ENCODE measurements at places on chromosomes 4 and X.

- no peak for DNase-seq
These were observed 734.6 kb upstream of the TENM3 start for GRCh38 chr4:181508601-181509000.

GRCh38 chr4:172356016-172356415 is 542.8 kb downstream of the GALNTL6 start:
- no peak for DNase-seq

GRCh38 chr4:4344915-4345527 is 41.9 kb upstream of the NSG1 start:
- no peak for DNase-seq

GRCh38 chr4:56731857-56732256 is 50.8 kb upstream of the HOPX start:
- no peak for DNase-seq

DNA sequence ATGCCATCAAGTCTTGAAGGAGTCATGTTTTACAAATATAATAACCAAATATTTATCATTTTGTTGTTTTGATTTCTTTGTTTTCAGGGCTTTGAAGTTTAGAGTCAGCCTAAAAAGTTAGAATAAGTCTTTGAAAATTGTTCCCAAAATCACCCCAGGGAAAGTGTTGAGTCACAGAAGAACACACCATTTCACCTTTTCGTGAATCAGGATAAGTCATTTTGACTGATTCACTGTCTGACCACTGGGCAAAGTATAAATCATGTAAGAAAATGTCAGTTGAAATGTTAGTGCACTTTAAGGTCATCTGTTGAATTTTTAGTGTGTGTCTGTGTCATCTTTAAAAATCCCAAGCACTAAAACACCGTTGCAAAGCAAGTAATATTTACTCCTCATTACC is 1320.1 kb downstream of the RPA4 start:
- DNase-seq = no peak

- DNase-seq = no peak
These were observed 77.2 kb upstream of the GALNT7 start for GRCh38 chr4:173091362-173091761.

GRCh38 chr4:124111922-124112321 is 600.6 kb downstream of the ANKRD50 start:
- DNase-seq = no peak

DNA sequence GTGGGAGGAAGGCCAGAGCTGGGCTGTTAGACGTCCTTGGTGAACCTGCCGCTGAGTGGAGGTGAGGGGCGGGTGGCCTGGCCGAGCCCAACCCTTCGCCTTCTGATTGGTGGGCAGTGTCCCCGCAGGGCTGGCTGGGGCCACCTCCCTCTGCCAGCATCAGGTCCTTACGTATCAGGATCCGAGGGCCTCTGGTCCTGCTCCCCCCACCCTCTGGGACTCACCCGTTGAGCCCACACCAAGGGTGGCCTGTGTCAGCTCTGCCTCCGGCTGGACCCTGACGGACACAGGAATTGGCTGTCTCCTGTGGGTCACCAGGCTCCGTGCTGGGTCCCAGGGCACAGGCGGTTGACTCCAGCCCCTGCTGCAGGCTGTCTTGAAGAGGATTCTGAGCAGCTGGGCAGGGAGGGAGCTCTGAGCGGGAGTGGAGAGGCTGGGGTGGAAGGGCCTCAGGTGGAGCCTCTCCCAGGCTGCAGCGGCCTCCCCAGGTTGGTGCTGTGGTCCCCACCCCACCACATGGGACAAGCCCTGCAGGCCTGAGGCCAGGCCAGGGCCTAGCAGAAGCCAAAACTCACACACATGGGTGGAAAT is 58.4 kb upstream of the NKX1-1 start:
- no peak for DNase-seq

- DNase-seq = no peak
These were observed 10.9 kb downstream of the MFAP3L start for GRCh38 chr4:170015285-170015684.

DNA sequence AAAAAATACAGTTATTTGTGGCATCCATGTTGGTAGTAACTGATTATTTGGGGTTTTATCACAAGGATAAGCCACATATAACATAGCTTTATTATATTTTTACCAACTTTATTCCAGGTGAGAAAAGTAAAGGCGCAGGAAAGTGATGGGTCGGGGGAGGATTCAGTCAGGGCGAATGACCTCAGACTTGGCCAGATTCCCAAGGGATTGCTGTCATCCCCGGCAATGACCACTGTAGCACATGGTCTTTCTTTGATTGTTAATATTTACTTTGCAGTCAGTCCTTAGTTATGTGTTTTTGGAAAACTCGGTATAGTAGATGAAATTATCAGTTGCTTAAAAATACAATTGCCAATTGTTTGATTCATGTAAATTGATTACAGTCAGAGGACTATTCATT is 17.6 kb downstream of the GRIA3 start:
- DNase-seq = no peak

- DNase-seq = no peak
These were observed 26.2 kb upstream of the MXD4 start for GRCh38 chr4:2288051-2288541.

DNA sequence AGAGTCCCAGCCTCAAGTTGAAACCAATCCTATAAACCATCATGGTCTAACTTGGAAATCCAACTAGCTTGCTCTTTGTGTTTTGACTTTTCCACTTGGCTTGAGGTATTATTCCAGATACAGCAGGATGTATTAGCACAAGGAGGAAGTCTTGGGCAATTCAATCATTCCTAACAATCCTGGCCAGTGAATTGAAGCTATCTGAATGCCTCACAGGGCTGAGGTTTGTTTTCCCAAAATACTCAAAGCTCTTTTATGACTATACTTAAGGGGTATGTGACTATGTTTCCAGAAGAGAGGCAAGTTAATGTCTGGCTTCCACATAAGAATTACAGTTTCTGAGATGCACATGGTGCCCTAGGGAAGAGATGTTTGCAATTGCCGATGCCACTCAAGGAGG is 66.8 kb upstream of the SH3RF1 start:
- DNase-seq = no peak

DNA sequence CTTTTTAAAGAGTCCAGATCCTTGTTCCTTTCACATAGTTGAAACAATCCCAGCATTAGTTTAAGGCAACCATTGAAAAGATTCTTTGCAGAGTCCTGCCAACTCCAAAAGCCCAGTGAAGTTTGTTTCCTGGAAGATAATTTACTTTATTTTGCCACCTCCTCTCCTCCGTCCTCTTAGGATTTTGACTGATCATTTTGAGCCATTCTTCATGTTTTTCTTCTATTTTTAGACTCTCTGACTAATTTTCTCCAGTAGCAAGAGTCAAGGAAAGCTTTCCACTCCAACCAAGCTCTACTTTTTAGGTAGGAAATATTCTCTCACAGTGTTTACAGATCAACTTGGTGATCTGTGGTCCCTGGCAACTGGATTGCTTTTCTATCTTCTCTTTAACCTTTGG is 10.3 kb downstream of the NCBP2L start:
- no peak for DNase-seq

- DNase-seq = no peak
These were observed 34.2 kb upstream of the TBC1D14 start for GRCh38 chr4:6875431-6875831.

- DNase-seq = no peak
These were observed 15.6 kb downstream of the RBM41 start for GRCh38 chrX:107102980-107103379.

GRCh38 chrX:103124284-103124683 is 31.3 kb upstream of the NXF3 start:
- no peak for DNase-seq

GRCh38 chrX:17459661-17460060 is 84.7 kb downstream of the NHS start:
- no peak for DNase-seq

GRCh38 chr4:47065051-47065481 is 33.7 kb downstream of the GABRB1 start:
- no peak for DNase-seq

DNA sequence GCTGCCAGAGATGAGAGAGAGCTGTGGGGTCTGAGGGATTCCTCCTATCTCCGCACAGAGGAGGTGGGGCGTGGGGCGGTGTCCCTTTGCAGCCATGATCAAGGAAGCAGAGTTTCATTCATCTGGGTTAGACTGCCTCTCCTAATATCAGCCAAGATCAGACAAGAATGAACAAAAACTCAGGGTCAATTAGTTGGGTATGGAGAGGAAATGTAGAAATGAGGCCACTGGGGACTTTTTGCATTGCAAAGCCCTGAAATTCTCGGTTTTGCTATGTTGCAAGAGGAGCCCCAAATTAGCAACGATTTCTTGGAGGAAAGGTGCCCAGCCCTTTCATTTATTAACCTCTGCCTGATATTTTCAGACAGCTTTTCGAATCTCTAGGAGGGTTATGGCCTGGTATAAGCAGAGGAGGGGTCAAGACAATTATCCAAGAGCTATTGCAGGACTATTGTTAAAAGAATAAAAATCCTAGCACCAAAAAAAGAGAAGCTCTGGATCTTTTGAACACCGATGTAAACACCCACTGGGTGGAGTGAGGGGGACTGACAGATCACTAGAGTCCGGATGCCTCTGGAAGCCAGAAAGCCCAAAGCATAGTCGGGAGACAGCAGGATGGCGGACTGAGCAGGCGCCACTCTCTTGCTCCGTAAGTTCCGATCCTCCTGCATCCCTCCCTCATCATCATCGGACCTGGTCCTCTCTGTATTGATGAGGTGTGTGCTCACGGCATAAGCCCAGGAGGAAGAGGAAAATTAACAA is 34.4 kb upstream of the ACSL1 start:
- DNase-seq = no peak

- DNase-seq = no peak
These were observed 457 bp downstream of the RIPPLY1 start for GRCh38 chrX:106902684-106903083.

DNA sequence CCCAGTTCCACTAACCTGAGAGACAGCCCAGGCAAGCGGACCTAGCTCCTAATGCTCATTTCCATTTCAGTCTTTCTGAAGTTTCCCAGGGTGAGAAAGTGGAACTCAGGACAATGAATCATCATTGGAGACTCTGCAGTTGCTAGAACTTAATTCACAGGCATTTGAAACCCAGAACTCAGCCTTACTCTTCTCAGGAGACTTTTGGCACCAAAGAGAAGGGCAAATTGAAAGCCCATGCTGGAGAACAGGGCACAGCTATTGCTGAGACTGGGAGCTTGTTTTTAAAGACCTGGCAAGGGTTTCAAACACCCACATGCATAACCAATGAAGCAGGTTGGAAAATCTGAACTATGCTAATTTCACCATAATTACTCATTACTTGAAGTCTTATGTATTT is 36.0 kb downstream of the BST1 start:
- no peak for DNase-seq

DNA sequence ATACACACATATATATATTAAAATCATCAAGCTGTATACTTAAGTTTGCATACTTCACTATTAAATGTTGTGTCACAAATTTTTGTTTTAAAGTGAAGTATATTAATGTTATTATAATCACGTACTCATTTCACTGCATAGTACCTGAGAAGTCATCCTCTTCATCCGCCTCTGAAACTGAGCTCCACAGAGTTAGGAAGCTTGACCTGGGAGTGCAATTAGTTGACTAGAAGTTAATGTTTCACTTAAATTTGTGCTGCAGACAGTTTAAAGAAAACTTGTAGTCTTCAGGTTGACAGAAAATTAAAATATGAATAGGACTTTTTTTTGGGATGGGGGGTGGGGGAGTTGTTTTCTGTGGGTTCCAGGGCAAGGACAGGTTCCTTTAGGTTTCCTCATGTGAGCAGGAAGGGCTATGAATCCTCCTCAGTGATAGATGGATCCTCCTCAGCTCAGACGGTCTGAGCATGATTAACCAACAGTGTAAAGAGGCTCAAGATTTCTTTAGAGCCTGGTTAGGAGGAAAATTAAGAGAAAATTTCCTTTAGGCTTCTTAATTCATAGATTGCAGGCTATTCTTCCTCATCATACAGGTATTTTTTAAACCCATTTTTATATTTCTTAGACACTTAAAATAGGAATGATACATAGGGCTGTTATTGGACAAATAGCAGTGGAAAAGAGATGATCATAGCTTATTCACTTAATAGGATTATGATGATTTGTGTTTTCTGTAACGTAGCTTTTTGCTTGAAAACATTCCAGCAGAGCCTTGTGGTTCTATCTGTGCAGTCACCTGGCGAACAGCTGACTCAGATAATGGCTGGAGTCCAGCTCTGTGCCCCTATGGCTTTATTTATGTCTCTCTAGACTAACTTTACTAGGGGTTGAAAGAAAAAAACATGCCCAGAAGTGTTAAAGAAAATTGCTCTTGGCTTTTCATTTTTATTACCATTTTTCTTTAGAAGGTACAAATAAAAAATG is 102.7 kb downstream of the SLC4A4 start:
- DNase-seq = no peak

DNA sequence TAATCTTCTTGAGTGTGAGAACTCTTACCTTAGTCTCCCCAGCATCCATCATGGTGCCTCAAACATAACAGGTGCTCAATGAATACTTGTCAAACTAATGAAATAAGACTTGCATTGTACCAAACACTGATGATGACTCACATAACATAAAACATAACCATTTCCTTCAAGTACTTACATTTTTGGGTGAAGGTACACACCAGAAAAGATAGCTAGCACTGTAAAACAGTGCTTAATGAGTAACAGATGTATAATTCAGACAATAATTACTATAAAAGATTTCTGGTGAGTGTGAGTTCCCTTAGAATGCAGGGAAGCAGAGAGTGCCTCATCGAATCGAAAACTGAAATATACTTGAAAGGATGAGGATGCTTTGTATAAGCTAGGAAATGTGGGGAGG is 70.1 kb upstream of the HCCS start:
- DNase-seq = no peak

DNA sequence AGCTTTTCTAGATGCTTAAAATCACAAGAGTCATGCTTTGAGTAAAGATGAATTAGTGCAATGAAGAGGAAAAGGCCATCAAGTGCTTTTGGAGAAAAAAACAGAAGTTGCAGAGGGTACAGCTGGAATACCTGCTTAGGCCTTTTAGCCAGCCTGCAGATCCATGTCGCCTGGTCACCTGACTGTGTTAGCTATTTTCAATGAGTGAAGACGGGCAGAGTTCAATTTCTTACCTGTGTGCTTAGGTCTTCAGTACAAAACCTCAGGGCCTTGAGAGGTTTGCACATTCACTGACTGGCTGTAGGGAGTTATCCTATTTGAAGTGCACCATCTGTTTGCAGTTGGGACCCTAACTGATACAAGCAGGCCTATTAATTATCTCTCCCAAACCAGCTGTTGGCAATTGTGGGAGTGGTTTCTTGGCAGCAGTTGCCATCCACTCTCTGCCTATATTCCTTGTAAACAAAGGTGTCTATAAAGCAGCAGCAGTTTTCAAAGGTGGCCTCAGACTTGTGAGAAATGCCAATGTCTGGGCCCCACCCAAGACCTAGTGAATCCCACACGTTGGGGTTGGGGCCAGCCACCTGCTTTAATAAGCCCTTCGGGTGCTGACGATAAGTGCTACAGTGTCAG is 16.3 kb upstream of the FAT1 start:
- no peak for DNase-seq
